Mesendoderm (in vitro differentiated cells): ENCODE measurements at places on chromosomes 2 and 18.

DNA sequence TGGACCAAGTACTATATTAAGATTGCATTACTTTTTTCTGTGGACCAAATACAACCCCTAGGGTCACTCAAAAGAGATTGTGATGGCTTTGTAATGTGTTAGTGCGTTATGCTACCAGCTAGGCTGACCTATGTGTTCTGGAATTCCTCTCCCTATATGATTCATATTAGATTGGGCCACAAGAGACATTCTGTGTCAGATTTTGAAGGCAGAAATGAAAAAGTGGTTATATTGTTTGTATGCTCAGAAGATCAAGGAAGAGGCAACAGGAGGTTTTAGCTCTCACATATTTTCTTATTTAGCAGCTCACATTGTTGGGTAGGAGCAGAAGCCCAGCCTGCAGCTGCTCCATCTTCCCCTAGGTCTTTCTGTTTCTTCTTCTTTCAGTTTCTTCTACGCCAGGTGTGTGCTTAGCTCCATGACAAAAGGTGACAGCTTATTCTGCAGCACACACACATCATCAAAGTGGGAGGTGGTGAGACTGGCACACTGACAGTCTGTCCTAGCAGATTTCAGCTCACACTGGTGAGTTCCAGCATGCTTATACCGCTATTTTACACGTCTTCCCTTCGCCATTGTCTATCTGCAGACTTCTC is 156.8 kb upstream of the UBE2E3 start:
- no peak for DNase-seq

DNA sequence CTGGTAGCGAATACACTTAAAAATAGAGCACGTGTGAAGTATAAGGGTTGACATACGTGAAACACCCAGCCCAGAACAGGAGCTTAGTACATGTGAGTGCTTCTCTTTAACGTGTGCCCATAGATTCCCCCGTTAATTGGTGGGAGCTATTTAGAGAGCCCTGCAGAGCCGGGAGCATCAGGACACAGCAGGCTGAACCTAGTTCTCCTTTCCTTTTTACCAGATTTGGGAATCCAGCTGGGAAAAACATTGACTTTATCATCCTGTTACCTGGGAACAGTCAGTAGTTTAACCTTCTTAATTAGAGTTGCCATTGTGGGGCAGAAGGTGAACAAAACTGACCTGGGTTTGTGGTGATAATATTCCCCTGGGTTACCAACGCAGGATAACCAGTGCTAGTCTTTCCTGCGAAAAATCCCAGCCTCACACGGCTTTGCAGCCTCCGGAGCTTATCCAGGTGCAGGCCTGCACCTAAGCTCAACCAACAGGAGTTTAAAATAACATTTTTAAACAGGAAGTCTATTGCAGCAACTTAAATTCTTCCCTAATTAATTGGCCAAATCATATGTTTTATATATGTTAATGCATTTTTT is 78.1 kb upstream of the SPTBN1 start:
- peak; percentile 62 for DNase-seq

- DNase-seq: no peak
Observed at GRCh38 chr18:31486165-31486564, 11.8 kb upstream of the DSG2 start.

DNA sequence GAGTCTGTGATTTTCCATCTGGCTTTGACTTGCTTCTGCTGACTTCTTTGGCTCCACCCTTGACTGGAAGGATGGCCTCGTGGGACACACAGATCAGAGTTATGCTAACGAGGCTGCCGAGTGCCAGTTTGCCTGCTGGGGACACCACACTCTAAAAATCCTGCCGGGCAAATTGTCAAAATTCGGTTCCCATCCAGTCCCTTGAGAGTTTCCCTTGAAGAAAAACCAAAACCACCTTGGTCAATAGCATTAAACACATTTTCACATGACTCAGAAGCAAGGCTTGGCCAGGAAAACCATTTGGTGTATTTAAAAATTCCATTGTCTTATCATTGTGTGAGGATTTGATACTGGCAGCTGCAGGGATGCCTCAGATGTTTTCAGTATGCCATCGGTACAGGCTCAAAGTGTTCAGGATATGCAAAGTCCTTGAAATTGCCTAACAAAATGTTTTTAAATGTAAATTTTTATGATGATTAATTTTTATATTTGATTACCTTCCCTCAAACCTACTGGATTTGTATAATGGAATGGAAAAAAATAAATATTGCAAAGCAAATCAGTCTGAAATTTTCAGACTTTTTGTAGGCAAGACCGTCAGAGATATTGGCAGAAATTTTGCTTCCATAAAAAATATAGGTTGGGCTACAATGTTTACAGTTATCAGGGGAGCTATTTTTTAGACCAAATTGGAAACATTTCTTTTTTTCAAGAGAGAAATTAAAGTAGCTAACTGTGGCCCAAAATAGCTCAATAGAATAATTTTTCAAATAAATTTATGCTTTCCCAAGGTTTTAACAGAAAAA is 41.6 kb downstream of the KCNE4 start:
- DNase-seq: peak; percentile 67

DNA sequence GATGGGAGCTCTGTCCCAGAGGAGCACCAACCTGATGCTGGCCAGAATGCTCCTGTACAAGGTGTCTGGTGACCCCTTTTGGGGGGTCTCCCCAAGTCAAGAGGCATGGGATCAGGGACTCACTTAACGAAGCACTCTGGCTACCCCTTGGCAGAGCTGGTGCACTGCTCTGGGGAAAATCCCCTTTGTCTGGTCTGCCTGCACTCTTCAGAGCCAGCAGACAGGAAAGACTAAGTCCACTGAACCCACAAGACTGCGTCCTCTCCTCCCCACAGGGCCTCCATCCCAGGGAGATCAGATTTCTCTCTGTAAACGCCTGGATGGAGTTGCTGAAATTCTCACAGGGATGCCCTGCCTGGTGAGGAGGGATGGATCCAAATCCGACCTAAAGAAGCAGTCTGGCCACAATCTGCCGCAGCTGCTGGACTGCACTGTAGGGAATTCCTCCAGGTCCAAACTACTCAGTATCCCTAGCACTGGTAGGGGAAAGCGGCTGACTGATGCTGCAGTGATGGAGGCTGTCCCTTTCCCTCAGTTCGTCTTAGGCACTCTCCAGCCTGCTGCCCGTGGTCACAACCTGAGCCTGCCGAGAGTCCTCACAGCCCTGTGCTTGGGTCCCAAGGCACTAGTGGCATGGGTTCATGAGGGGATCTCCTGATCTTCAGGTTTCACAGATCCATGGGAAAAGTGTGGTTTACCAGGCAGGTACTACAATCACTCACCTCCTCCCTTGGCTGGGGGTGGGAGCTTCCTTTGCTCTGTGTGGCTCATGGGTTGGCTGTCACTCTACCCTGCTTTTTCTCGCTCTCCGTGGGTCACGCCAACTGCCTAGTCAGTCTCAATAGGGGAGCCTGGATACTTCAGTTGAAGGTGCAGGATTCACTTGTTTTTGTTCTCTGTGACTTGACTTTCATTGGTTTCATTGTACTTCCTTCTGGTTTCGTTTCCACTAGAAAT is 98.6 kb downstream of the SLC4A10 start:
- DNase-seq: no peak

DNA sequence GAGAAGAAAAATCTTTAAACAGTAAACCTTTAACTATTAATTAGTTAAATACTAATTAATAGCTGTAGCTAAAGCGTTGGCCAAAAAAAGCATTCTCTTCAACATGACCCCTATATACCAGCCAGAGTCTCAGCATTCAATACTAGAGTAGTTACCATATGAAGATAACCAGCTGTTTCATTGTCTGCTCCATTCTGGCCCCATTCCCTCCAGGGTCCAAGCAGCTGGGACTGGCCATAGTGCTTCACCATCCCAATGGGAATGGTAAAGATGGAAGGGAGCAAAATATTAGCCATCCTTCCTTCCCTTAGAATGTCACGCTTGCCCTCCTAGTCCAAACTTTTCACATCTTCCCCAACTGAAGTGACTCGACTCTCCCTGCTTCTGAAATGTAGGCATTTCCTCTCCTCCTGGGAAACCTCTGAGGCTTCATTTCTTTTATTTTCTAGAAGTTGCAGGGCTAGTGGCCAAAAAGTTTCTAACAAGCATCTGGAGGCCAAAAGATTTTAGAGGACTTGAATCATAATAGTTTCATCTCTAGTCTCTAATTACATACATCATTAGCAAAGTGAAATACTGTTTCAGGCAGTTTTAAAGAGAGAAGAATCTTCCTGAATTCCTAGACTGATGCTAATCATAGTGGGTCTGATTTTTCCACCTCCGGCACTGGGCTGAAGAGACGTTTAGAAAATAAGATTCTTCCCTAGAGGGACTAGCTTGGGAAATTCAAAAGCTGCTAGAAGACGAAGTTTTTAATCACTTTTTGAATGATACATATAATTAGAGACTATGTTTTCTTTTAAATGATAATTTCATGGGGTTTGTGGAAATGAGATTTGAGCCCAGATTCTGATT is 52.7 kb downstream of the CCDC68 start:
- no peak for DNase-seq

- no peak for DNase-seq
Observed at GRCh38 chr2:8547284-8548064, 134.4 kb upstream of the ID2 start.

DNA sequence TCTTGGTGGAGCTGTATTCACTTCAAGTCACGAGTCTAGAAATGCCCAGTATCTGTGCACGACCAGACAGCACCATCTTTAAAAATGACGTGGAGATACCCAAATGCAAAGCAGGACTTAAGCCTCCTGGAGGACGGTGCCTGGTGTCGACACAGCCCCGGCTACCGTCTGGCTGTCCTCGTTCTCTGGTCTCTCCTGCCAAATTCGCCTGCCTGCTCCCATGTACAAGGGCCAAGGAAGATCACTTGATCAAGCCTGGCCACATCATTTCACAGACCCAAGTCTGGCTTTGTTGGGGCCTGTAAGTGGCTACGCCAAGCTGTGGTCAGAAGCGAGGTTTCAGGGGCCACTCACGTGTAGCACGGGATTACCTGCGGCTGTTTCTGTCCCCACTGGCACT is 9.4 kb downstream of the ODC1 start:
- no peak for DNase-seq

GRCh38 chr2:128198656-128199055 is 107.7 kb downstream of the UGGT1 start:
- DNase-seq: no peak

GRCh38 chr2:88136817-88137216 is 9.0 kb upstream of the FABP1 start:
- DNase-seq: no peak

GRCh38 chr2:181438261-181438660 is 18.9 kb upstream of the ITGA4 start:
- peak; percentile 67 for DNase-seq

DNA sequence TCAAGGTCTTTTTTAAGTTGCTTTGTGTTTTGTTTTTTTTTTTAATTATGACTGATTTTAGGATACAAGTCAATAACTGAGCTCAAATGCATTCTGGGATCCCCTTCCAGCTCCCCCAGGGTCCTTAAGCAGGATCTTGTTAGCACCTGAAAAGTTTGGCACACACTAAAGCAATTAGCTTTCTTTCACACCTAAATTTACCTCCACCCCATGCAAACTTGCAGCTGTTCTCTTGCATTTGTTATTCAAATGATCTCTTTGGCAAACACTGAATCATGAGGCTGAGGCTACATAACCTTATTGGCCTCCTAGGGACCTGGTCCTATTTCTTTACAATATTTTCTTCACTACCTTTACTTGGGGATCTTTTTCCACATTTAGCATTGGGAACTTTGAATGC is 2026.1 kb upstream of the CELF4 start:
- peak; percentile 68 for DNase-seq

DNA sequence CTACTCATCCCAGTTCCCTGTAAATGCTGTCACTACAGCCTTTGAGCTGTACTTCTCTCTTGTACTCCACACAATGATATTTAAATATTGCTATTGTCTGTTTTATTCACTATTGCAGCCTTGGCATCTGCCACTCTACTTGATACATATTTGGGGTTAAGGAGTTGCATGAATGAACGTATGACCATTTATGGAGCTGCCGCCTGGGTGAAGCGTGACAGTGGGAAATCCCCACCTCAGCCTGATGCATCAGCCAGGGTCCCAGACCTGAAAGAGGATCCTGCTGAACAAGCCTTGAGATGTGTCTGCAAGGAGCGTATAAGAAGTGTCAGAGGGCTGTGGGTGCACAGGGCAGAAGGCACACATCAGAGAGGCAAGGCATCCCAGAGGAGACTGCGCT is 39.1 kb downstream of the MRPL35 start:
- no peak for DNase-seq

DNA sequence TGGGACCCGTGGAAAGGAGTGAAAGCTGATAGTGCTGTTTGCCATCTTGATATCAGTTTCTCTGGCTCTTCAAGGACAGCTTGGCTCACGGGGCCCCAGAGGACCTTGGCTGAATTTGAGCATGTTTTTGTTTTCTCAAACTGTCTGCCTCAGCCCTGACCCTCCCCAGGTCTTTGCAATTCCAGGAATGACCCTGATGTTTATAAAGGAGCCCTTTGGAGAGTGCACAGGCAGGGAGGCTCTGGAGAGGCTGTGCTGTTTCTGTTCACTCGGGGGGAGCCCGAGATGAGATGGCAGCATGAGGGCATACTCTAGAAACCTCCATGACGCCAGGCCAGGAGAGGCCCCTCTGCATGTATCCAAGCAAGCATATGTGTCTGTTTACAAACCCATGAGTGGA is 16.4 kb downstream of the IGFBP2 start:
- no peak for DNase-seq

- DNase-seq: no peak
Observed at GRCh38 chr2:217805668-217806481, 196.9 kb downstream of the TNS1 start.

GRCh38 chr2:28320009-28320365 is 72.7 kb upstream of the FOSL2 start:
- no peak for DNase-seq

- DNase-seq: no peak
Observed at GRCh38 chr2:215866606-215867005, 146.7 kb downstream of the MREG start.

DNA sequence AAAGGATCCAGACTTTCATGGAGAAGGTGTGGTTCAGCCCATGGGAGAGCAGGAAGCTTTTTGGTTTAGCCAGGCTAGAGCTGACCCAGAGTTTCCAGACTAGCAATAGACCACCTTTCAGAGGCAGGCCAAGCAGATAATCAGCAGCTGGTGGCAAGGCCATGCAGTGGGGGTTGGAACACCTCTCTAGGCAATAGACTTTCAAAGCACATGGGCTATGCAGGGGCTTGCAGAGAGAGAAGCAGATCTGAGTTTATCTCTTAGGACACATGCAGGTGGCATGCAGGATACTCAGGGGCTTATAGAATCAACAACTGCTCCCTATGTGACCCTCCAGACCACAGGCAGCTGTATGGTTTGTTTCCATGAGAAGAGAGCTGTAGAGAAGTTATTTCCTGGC is 9.4 kb downstream of the XIRP2 start:
- peak; percentile 10 for DNase-seq

- peak; percentile 77 for DNase-seq
Observed at GRCh38 chr18:44682201-44682870, 1.6 kb downstream of the SETBP1 start.

DNA sequence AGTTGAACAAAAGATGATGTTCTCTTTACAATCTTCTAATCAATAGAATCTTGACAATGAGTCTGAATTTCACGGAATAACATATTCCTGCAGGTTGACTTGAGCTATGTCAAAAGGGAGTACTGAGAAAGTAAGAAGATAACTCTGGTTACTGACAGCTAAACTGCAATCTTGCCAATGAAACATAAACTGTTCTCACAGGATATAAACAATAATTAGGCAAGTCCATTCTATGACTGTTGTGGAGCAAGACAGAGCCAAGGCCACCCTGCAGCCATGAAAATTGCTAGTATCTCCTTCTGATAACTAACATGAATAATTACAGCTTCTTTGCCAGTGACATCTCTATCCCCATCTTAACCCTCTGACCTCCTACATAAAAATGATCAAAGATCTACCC is 6.3 kb upstream of the RPRD1A start:
- DNase-seq: no peak
